Calu3 (cell line): ENCODE measurements at places on chromosomes 3 and 15. TPM values are rescaled to one million over a fixed set of nuclear protein-coding genes. Genes with fewer than 3 reads are reported as not detected.

CACNA2D3 gene
- total RNA-seq = not detected in 2 replicates

DNA sequence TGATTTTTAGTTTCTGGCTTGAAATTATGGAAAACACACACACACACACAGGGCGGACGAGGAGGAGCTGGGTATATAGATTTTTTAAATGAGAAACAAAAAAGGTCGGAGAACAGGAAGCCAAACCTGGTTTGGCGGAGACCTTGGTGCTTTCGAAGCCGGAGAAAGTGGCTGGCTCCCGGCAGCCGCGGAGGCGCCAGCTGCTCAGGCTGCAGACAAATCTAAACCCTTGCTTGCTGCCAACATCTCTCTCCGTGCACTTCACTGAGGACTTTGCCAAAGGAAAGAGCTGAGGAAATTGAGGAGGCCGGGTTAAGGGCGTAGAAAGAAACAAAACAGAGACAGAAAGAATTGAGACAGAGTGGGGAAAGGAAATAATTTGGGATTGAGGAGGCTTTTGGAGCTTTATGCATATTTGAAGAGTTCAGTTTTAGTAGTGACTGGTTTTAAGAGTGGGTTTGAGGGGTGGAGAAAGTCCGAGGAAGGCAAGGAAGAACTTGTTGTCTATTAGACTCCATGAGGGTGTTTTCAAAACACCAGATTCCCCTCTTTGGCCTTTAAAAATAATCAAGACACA lies 2.2 kb downstream of the ZIC1 start:
- no peak for DNase-seq

- DNase-seq = no peak
Measured at GRCh38 chr3:124084022-124084881, 92.3 kb upstream of the ROPN1 start.

DNA sequence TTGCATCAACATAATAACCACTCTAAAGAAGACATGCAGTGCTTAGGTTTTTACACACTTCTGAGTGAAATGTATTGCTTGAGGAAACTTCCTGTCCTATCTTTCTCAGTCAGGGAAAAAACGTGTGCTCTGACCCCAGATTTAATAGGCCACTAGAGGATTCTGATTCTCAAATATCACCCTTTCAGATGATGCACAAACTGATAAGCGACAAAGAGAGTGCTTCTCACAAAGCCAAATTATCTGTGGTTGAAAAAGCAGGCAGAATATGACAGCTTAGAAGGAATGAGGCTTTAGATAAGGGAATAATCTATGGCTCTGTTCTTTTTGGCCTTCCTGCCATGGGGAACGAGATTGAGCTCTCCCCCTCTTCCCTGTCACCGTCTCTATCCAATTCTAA lies 583.4 kb upstream of the SGO1 start:
- DNase-seq = no peak

DNA sequence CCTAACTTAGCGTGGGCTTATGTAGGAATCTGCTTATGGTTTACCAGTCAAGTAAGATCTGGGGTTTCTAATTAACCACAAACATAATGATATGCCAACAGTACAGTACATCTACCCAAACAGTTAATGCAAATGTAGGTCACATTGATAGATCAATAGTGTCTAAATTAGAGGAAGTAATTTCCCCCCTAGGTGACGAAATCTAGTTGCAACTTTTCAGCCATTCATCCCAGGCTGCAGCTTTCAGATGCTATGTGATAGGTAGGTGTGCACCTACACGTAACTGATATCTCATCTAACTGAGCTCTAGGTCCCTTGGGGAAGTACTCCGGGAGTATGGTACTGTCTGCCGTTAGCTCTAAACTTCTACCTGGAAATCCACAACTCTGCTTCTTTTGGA lies 57.2 kb downstream of the CRTC3 start:
- no peak for DNase-seq

GRCh38 chr3:127014536-127015281 lies 31.8 kb downstream of the PLXNA1 start:
- no peak for DNase-seq

DNA sequence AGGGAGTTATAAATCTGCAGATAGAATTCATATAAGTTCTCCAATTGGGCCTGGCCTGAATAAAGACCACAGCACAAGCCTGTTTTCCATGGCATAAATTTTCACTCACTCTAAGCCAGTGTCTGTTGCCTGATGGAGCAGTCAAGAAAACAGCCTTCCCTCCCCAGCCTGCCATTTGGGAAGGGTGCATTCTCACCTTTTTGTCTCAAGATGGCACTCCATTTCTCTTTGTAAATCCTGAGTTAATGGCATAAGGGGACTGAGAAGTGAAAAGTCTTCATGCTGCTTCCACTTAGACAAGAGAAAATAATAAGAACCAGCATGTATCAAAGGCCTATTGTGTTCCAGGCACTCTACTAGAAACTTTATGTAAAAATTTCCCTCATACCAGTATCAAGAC lies 115.6 kb upstream of the MANF start:
- no peak for DNase-seq
